ELF-1 (cell line): ENCODE measurements at places on chromosomes 3 and 15.
A peak's percentile ranks its signal among the peaks of the same experiment; 100 is the strongest.

- DNase-seq: no peak
These were observed 465.8 kb downstream of the FOXP1 start for GRCh38 chr3:71117572-71118247.

GRCh38 chr15:27250223-27250622 is 279.2 kb downstream of the GABRG3 start:
- no peak for DNase-seq

DNA sequence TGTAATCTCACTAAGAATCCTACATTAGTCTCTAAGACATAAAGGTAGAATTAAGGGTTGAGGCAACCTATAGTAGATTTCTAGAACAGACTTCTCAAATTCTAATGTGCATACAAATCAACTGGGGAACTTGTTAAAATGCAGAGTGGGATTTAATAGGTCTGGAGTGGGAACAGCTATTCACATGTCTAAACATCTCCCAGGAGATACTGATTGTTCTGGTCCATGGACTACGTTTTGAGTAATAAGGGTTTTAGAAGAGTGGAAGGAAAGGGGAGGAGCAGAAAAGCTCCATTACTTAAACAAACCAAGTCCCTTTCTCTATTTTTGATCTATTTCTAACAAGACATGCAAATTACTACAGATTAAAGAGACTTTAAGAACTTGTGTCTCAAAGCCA is 524.8 kb downstream of the TUSC7 start:
- no peak for DNase-seq

GRCh38 chr3:14890476-14890875 is 56.9 kb upstream of the NR2C2 start:
- no peak for DNase-seq

GRCh38 chr3:36444909-36445308 is 64.6 kb downstream of the STAC start:
- no peak for DNase-seq

DNA sequence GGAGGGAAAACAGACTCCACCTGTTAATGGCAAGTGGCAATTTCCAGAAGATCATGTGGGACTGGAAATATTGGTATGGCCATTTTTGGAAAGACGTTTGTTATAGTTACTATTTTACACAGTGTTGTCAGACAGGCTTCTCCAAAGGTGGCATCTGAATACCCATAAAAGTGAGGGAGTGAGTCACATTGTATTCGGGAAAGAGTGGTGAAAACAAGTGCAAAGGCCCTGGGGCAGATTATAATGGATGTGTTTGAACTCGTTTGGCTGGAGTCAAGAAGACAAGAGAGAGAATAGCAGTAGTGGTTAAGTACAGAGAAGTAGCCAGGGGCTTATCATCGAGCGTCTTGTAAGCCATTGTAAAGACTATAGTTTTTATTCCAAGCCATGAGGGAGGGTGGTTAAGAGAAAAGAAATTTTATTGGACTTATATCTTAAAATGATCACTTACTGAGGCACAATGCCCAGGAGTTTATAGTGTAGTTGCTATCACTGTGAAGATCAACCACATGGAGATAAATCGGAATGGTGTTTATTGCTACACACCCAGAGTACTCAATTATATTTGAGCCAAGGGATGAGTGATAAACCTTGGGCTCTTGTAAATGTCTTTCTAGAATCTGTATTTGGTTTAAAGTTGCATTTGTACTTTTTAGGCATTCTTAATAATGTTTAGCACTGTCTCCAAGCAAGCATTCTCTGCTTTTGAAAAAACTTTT is 212.8 kb upstream of the KBTBD8 start:
- DNase-seq: peak; percentile 22
